ENCODE measurements at places on chromosomes 3 and 15. TPM values are rescaled to one million over a fixed set of nuclear protein-coding genes. Genes with fewer than 3 reads are reported as not detected.

GRCh38 chr15:91316126-91316525, 216.1 kb downstream of the SV2B start:
- DNase-seq: no peak

The IMPG2 gene
- 0.03 TPM for total RNA-seq

GRCh38 chr3:134972836-134973455, 177.9 kb downstream of the EPHB1 start:
- DNase-seq: no peak

The TGM4 gene
- total RNA-seq: 1.3 TPM

- no peak for DNase-seq
Measured at GRCh38 chr3:133042778-133043177, 4.6 kb downstream of the TMEM108 start.

The RYR3 gene
- under 0.01 TPM for total RNA-seq

DNA sequence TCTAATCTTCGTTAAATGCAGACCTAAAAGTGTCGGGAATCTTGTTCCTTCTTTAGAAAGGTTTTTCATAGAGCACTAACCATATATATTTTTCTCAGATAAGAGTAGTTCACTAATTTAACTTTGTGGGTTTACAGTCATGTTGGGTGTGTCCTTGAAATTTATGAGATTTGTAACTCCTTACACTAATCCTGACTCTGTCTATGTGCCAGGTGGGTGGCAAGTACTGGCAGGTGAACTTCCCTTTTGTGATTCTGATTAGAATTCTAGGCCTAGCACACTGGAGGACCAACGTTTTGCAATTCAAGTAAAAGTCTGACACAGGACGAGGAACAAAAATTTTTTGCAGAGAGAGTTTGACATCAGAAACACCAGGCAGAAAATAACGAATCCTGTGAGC, 220.1 kb downstream of the P3H2 start:
- peak; percentile 94 for DNase-seq

DNA sequence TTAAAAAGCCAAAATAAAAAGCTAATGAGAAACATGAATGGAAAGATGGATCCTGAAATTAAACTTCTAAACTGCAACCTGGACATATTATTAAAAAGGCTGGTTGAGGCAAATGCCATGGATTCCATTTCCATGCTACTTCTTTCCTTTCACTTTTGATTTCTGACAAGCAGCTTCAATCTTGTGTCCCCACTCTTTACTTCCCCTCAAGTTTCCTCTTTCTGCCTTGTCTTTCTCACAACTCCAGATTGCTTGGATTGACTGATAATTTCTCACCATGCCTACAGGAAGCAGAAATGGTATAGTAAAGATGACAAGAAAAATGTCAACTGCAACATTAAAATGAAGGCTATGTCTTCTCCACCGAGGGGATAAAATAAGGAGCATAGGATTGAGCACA, 1136.7 kb downstream of the TUSC7 start:
- no peak for DNase-seq

- peak; percentile 55 for DNase-seq
Measured at GRCh38 chr15:68787609-68788263, 33.0 kb downstream of the ANP32A start.

DNA sequence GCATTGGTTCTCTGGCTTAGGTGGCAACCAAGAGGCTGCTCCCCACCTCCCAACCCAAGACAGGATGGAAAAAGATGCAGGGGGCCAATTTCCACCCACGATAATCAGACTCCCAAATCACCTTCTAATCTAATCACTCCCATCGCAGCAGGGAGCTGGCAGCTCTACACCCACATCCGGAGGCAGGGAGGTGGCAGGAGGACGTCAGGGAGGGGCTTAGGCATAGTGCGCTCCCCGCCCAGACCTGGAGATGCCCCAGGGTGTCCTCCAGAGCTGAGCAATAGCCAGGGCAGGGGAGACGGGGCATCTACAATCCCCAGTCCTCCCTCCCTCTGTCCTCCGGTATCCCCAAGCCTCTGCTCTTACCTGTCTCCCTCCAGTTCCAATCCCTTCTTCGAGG, 70.5 kb upstream of the SEC13 start:
- no peak for DNase-seq

The GABRR3 gene
- total RNA-seq: not detected

DNA sequence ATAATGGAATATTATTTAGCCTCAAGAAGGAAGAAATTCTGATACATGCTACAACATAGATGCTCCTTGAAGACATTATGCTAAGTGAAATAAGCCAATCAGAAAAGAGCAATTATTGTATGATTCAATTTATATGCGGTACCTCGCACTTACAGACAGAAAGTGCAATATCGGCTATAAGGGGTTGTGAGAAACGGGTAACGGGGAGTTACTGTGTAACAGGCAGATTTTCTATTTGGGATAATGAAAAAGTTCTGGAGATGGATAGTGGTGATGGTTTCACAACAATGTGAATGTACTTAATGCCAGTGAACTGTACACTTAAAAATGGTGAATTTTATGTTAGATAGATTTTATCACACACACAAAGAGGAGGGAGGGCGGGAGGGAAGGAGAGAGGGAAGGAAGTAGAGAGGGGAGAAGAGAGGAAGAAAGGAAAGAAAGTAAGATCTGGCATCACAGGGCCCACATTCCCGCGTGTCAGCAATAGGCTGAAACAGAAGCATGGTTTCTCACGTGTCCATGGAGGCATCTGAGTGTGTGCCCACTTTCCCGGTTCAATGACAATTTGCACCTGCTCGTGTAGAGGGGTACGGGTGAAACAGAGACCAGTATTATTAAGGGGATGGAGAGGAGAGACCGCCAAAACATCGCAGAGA, 700 bp upstream of the BLM start:
- DNase-seq: no peak
